Urinary bladder (tissue), 4 donors: ENCODE measurements at places on chromosomes 5 and 9. TPM values are rescaled to one million over a fixed set of nuclear protein-coding genes. Genes with fewer than 3 reads are reported as not detected.

Gene SPATA31D3
- polyA plus RNA-seq, result not detected

Gene IFNA2
- polyA plus RNA-seq, result not detected

Gene WDR31
- polyA plus RNA-seq, result 2.6 TPM

Gene SEC61B
- polyA plus RNA-seq, result 176 TPM

Gene FOXD1
- 0.30 TPM for polyA plus RNA-seq

Gene PCDHGC3
- 101 TPM for polyA plus RNA-seq

Gene CBY3
- 0.11 TPM for polyA plus RNA-seq

Gene GPR150
- polyA plus RNA-seq, result 0.73 TPM
